Esophagus squamous epithelium (tissue), 5 donors: ENCODE measurements at places on chromosomes 6 and 20. TPM values are rescaled to one million over a fixed set of nuclear protein-coding genes. Genes with fewer than 3 reads are reported as not detected.

- DNase-seq, result no peak
These were observed 53.4 kb downstream of the SEL1L2 start for GRCh38 chr20:13936781-13937576.

DNA sequence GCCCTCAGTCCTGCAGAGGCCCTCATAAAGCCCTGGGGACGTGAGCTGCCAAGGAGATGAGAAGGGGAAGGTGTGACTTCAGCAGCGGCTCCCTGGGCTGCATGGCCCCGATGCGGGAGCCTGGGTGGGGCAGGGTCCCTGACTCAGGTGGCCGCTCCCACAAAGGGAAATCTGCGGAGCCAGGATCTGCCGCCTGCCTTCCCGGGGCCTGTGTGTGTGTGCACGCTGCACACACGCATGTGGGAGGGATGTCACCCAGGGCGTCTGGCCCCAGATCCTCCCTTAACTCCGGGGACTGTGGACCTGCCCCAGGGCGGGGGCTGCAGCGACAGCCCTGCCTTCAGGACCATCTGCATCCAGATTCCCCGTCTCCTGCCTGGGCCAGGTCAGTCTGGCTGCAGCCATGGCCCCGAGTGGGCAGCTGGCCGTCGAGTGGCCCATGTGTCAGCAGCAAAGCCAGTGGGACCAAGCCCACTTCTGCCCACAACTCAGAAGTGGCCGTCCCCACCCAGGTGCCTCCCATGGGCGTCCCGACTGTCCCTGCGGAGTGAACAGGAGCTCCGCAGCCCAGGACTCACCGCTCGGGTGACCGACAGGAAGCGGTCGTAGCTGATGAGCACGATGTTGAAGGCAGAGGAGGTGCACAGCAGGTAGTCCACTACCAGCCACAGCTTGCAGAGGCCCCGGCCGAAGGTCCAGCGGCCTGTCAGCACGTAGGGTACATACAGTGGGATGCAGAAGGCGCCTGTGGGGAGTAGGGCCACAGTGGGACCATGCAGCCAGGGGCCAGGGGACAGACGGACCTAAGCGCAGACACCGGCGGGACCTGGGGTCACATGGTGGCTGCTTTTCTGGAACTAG is 1.9 kb downstream of the HRH3 start:
- DNase-seq, result no peak

GRCh38 chr6:28586324-28586723 is 60.6 kb downstream of the GPX5 start:
- no peak for DNase-seq

GRCh38 chr6:97128507-97128906 is 154.5 kb downstream of the MMS22L start:
- no peak for DNase-seq

GRCh38 chr6:108779536-108780275 is 68.5 kb upstream of the ARMC2 start:
- DNase-seq, result no peak

- no peak for DNase-seq
These were observed 8.3 kb downstream of the VSTM2L start for GRCh38 chr20:37911261-37911660.

- DNase-seq, result no peak
These were observed 277.2 kb downstream of the CDC5L start for GRCh38 chr6:44664716-44665115.

Gene TSBP1
- total RNA-seq, result not detected

Gene ARFGEF2
- total RNA-seq, result 27.3 TPM
